ENCODE measurements at places on chromosomes 7 and 10. TPM values are rescaled to one million over a fixed set of nuclear protein-coding genes. Genes with fewer than 3 reads are reported as not detected.

- DNase-seq: no peak
These were observed at the start of gene VAX1 for GRCh38 chr10:117137911-117138642. VAX1 (minus strand) TSS chr10:117138270; CDS start chr10:117138056, 214 bp downstream.

DNA sequence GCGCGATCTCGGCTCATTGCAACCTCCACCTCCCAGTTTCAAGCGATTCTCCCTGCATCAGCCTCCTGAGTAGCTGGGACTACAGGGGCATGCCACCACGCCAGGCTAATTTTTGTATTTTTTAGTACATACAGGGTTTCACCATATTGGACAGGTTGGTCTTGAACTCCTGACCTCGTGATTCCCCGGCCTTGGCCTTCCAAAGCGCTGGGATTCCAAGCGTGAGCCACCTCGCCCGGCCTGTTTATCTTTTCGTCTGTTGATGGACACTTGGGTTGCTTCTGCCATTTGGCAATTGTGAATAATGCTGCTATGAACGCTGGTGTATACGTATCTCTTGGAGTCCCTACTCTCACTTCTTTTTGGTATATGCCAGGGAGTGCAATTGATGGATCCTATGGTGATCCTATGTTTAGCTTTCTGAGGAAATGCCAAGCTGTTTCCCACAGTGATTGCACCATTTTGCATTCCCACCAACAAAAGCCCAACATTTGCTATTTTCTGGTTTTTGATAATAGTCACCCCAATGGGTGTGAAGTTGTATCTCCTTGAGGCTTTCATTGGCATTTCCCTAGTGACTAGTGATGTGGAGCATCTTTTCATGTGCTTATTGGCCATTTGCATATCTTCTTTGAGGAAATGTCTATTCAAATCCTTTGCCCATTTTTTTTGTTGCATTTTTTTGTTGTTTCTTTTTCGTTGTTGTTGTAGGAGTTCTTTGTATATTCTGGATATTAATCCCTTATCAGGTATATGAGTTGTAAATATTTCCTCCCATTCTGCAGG lies 3.5 kb downstream of the ANTXRL start:
- no peak for DNase-seq

DNA sequence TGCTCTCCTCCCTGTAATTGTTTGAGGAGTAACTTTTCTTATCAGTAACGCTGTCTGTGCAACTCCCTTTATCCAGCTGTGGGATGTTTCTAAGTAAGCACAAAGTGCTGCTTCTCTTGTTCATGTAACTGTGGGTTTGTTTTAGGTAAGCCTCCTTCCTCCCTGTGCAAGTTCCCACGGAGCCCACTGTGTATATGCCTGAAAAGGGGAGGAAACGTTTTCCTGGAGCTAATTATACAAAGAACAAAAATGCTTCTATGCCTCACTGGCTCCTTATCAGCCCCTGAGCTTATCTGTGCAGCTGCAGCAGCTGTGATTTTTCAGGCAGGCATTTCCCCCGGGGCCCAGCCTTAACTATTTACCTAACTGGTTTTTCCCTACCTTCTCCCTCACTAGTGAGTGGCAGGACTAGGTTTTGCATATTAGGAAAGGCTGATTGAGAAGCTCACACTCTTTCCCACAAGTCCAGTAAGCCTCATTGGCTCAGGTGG lies 593.4 kb upstream of the GHITM start:
- no peak for DNase-seq

- no peak for DNase-seq
These were observed 30.3 kb downstream of the ANKMY2 start for GRCh38 chr7:16615228-16615627.

DNA sequence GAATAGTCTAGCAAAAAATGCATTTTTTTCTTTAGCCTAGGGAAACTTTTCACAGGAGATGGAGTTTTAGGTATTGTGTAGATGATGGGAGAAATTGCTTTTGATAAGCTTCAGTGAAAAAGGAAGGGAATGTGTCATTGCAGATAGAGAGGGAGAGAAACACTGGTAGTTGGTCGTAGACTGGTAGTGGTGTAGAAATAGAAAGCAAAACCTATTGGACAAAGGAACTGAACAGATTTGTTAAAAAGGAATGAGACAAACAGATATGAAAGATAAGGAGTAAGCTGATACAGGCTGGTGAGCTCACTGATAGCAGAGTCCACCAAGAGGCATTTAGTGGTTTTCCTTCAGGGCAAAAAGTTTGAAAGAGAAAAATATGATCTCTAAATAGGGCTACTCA lies 94.3 kb downstream of the ZEB1 start:
- DNase-seq: no peak

DNA sequence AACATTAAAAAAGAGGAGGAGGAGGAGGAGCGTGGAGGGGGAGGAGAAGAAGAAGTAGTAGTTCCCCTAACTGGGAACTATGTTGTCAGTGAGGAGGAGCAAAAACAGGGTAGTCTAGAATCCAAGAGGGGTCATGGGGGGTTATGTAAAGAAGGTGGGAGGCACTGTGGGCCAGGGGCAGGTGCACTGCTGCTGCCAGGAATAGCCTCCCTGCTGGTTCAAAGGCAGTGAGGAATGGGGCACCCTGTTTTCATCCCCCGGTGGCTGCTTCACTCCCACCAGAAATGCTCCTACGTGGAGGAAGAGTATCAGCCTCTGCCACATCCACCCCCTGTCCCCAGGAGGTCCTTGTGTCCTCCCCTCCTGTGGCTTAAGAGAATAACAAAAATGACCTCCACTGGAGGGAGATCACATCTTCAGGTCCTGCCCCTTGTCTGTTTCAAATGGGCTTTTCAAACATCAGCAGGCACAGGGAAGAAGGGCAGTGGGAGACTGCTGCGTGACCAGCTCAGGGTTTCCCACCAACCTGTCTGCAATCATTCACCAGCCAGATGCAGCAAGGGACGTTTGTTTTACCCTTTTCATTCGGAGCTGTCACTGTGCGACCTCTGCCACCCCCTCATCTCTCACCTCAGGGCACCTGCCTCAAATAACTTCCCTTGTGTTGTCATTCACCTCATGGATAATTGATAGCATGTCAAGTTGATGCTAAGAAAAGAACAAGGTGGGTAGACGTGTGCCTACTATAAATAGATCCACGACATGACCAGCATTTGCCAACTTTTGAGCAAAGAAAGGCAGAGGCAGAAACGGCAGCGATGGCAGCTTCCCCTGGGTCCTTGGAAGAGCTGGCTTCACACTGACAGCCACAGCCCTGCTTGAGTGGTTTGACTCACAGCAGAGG lies 92.6 kb downstream of the DGKI start:
- DNase-seq: no peak

- DNase-seq: no peak
These were observed 111.3 kb upstream of the CARD11 start for GRCh38 chr7:3154881-3155494.

DNA sequence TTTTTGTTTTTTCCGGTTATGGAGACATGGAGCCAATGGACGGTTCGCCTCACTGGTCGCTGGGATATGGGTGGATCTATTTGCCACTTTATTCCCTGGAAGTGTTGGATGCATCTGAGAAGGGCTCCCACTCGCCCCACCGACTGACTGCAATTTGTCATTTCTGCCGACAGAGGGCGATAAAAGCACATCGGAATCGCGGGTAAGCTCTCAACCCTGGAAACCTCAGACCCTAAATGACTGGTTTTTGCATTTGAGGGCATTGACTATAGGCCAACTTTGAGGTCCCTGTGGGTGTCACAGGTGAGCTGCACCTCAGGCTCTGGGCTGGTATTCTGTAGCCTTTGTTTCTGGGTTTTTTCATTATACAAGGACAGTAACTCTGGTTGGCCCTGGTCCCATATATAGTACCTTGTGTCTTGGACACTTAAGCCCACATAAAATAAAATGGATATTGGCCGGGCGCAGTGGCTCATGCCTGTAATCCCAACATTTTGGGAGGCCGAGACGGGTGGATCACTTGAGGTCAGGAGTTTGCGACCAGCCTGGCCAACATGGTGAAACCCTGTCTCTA lies 11.9 kb upstream of the OPALIN start:
- peak; percentile 59 for DNase-seq

DNA sequence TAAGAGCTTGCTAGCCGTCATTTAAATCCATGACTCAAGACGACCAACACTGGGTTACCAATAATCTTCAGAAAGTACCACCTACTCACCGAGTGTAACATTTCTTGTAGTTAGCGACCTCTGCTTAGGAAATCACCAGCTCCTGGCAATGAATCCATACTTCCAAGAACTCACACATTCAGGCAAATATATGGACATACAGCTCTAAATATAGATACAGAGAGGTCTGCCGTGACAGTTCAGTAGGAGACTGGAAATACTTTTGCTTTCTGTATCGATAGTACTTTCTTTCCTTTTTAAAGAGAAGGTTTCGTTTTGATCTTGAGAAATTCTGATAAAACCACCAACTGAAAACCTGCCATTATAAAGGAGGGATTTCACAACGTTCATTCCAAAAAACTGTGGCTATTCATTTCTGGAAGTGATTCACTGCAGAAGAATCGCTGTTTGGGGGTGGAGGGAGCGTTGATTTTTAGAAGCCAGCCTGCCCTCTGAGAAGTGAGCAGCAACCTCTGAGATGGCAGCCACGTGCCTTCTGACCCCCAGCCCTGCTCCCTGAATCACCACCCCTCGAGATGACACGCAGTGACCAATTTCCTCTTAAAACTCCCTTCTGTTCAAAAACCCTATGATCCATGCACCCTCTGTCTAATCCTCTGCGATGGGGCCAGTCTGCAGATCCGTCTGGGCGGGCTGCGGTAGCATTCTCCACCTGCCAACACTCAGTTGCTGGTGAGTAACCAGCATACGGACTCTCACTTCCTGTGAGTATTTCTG lies 179.0 kb upstream of the KLF14 start:
- DNase-seq: no peak

- peak; percentile 49 for DNase-seq
These were observed 146.0 kb downstream of the TNS3 start for GRCh38 chr7:47435889-47436312.

GRCh38 chr10:125985557-125986240 lies 89.3 kb downstream of the FANK1 start:
- no peak for DNase-seq

- no peak for DNase-seq
These were observed 126.6 kb upstream of the LSM8 start for GRCh38 chr7:118057404-118057803.

- DNase-seq: no peak
These were observed 201.4 kb downstream of the PTEN start for GRCh38 chr10:88064608-88065382.

DNA sequence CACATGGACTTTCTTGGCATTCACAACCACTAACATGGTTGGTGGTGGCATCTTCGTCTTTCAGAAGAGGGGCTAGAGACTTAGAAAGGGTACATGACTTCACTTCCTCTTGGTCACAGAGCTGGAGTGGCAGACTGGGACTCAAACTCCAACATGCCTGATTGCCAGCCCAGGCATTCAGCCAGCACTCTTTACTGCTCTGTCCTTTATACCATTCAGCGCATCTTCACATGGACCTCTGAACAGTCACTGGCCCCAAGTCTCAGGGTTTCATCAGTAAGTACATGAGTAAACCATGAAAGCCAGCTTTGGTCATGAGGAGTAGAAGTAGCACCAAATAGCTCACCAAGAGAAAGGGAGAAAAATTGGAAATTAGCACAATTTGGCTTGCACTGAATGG lies 148.4 kb upstream of the KLF14 start:
- DNase-seq: no peak

GRCh38 chr10:126930883-126931503 lies 25.8 kb downstream of the DOCK1 start:
- no peak for DNase-seq

DNA sequence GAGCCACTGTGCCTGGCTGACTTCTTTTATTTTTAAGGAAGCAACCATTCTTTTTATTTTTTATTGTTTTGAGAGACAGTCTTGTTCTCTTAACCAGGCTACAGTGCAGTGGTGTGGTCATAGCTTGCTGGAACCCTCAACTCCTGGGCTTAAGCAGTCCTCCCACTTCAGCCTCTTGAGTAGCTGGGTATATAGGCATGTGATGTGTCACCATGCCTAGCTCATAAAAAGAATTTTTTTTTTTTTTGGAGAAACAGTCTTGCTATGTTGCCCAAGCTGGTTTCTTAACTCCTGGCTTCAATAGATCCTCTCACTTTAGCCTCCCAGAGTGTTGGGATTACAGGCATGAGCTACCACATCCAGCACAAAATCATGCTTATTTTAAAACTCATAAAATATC lies 5.8 kb downstream of the MCU start:
- no peak for DNase-seq

GRCh38 chr10:78756604-78757343 lies 312.0 kb upstream of the ZMIZ1 start:
- DNase-seq: no peak

DNA sequence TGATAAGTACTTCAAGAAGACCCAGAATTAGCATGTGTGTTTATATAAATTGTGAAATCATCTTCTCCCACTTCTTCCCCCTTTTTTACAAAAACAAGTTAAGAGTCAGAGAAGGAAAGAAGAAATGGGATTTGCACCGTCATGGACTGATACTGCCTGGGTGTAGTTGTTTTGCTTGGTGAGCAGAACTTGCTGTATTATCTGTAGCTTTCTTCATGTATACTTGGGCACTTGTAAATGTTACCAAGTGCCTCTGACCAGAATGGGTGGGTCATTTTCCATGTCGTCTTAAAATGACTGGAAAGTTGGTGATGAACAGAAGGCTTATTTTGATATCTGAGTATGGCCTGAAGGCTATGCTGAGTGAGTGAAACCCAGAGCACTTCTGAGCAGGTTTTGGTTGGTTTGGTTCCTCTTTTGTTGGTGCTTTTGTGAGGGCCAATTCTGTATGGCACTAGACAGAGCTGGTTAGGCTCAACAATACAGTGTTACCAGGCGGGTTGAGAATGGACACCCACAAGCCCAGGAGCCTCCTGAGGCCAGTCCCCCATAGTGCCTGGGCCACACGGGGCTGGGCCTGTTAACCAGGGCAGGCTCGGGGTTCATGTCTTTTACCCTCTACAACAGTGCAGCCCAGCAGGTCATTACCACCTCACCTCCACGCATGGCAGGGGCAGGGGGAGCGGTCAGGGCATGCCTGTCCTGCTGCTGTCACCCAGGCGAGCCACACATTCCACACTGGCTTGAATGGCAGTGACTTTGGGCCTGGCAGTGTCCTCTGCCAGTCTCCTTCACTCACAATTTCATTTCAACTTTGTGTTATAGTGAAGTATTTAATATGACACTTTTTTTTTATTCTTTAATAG lies 115.1 kb downstream of the CCNY start:
- no peak for DNase-seq

Gene UPK3BL2
- total RNA-seq: 4.5 TPM

Gene ASZ1
- total RNA-seq: not detected

Gene BLNK
- 3.3 TPM for total RNA-seq

Gene TEX47
- total RNA-seq: not detected

Gene KCNK18
- total RNA-seq: not detected

Gene FAM25G
- total RNA-seq: not detected

Gene NUB1
- total RNA-seq: 27.9 TPM

Gene OPALIN
- total RNA-seq: not detected

Gene VWDE
- total RNA-seq: 0.59 TPM

Gene TM9SF3
- 115 TPM for total RNA-seq

Gene MYOZ1
- 0.23 TPM for total RNA-seq

Gene MOGAT3
- total RNA-seq: 1.8 TPM

Gene HOXA10
- total RNA-seq: 0.08 TPM

Measured in liver (tissue), 10 donors.